ENCODE measurements at places on chromosomes 5 and 9.

GRCh38 chr5:31516802-31517201 lies 15.1 kb downstream of the DROSHA start:
- no peak for DNase-seq

GRCh38 chr9:116149844-116150243 lies 3.7 kb upstream of the PAPPA start:
- DNase-seq = no peak

DNA sequence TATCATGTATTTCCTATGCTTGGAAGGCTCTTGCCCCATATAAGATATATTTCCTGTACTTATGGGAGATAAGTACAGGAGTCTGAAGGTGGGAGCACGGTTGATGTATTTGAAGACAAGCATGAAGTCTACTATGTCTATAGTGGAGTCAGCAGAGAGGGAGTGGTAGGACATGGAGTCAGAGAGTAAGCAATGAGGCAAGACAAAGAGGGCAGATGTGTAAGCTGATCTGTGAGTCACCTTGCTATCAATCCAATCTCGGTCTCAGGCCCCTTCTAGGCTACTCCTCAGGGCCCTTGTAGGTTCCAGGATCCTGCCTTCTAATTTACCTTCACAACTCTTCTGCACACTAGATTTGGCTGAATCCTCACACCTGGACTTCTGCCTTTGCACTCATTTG lies 105.5 kb downstream of the MACIR start:
- no peak for DNase-seq

DNA sequence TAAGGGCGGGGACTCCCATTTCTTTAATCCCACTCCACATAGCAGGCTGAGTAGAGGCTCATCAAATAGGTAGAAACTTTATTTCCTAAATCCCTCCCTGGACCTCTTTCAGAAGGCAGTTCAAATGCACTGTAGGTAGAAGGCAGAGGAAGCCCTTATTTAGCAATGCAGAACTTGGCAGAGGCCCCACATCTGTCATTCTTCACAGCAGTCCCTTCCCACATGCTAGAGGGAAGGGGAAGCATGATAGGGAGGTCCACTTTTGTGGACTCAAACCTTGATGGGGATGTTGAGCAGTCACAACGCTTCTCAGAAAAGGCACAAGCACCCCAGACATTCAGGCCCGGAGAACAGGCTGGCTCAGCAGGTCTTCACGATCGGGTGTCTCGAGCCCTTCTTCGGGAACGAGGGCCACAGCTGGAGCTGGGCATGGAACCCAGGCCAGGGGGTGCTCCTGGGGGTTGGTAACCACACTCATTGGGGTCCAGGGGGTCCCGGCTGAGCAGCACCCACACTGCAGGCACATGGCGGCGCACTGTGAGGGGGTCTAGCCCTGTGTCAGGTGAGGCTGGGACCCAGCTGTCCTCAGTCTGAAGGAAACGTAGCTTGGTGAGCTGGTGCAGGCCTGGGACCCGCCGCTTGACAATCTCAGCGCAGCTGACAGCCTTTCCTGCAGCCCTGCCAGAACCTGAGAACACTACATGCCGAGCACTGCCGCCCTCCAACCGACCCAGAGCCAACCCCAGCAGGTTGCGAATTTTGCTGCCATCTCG lies 1.3 kb downstream of the RPP25L start:
- no peak for DNase-seq

DNA sequence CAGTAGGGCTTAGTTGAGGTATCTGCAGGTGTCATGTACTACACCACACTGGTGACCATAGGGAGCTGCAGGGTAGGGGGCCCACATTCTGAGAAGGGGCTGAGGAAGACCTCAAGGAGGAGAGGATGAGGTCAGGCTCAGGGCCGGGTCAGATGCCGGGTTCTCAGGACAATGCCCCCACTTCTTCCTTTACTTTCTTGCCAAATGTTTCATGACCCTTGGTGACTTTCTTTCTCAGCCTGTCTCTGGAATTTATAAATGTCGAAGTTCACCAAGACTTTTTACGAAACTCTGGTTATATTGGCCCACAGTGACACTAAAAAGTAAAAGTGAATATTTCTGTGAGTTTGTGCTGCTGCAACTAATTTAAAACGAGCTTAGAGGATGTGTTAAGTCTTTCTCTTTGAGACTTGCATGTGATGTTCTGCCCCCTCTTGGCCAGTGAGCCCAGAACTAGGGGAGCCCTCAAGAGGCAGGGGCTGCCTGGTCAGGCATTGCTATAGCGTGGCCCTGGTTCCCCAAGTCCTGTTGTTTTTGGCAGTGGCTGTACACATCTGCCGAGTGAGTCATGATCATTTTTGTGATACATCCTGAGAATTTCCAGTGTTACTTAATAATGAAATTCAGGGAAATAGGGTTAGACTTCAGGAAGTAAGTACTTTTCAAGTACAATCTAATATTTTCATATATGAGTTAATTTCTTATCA lies 11.2 kb downstream of the ACO1 start:
- no peak for DNase-seq

DNA sequence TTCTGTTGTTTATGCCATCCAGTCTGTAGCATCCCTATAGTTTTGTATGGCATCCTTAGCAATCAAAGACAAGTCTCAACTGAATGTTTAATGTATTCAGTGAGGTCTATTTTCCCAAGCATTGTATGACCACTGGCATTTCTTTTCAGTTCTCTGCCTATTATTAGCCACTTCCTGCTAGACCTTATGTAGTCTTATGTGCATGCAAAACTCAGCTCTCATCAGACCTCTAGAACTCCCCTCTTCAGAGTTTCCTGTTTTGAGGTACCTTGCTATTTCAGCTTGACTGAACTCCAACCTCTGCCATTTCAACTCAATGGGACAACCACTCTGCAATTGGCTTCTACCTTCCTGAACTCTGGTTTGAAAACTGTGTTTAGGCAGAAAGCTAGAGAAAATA lies 113.2 kb downstream of the SLC25A46 start:
- no peak for DNase-seq

DNA sequence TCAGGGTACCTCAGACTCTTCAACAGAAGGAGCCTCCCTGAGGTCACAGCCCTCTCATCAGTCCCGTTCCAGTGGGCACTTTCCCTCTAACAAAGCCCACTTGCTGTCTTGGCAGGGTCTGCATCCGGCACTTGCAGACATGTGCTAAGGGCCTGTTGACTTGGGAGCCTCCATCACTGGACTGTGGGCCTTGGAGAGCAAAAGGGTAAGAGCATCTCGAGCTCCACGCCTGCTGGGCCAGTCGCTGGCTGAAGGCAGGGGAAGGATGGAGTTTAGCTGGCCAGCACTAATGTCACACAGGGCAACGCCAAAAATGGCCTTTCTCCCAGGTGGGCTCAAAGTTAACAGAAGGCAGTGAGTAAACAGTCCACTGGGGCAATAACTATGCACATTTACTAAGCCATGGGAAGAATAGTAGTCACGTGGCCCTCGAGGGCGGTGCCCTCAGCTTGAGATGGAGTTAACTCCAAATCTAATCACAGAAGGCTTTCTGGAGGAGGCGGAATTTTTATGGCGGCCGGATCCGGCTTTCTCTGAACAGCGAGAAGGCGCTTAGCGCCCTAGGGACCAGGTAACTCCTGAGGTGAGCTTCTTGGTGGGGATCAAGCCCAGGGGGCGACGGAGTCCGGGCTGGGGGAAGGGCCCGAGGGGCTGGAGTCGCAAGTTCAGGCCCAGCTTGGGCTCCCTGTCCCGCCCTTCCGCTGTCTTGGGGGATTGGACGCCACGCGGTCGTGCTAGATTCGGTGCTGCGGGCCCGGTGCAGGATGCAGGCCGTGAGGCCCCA lies 2.0 kb upstream of the NSD1 start:
- DNase-seq = no peak

Data from T-helper 2 cell treated with Interferon-gamma antibody and Interleukin-4, amounts not matched to agents 5 μg/mL and 100 μg/mL, for 36 hours (primary cell).